Psoas muscle (tissue), 8 donors: ENCODE measurements at places on chromosomes 4 and X.

GRCh38 chr4:119297795-119298194 is 24.1 kb downstream of the FABP2 start:
- no peak for DNase-seq

DNA sequence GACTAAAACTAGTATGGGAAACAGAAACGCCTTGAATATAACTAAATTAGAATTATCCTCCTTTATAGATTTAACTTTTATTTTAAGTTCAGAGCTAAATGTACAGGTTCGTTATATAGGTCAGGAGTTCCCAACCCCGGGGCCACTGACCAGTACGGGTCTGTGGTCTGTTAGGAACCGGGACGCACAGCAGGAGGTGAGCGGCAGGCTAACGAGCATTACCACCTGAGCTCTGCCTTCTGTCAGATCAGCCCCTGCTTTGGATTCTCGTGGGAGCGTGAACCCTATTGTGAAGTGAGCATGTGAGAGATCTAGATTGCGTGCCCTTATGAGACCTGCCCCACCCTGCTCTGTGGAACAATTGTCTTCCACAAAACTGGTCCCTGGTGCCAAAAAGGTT is 51.0 kb downstream of the FAT4 start:
- DNase-seq: no peak

DNA sequence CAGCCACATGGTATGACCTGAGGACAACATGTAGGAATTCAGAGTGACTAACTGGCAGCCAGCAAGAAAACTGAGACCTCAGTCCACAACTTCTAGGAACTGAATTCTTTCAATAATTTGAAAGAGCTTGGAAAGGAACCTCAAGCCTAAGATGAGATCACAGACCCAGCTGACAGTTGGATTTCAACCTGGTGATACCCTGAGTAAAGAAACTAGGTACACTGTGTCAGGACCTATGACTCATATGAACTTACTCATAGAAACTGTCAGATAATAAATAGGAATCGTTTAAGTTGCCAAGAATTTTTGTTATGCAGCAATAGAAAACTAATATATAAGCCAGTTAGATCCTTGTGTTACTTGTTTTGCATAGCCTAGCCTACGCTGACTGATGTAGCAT is 102.4 kb upstream of the DCAF12L1 start:
- no peak for DNase-seq

DNA sequence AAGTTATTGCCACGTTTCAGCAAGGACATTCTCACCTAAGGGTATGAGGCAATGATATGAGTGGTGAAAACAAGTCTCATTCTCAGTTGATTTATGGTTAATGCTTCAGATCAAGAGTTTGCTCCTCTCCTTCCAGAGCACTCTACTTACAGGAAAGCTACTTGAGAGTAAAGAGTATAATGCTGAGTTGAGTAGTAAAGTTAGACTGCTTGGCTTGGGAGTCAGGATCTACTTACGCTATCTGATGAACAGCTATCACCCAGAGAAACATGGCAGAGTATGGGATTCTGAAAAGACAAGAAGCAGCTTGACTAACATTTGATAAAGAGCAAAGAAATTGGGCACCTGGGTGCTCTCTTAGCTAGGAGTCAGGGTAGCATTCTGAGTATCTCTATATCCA is 211.8 kb downstream of the GLUD2 start:
- DNase-seq: no peak

GRCh38 chr4:171812665-171813525 is at the start of gene GALNTL6:
Gene GALNTL6 (plus strand): TSS chr4:171813404.
- peak; percentile 15 for DNase-seq

DNA sequence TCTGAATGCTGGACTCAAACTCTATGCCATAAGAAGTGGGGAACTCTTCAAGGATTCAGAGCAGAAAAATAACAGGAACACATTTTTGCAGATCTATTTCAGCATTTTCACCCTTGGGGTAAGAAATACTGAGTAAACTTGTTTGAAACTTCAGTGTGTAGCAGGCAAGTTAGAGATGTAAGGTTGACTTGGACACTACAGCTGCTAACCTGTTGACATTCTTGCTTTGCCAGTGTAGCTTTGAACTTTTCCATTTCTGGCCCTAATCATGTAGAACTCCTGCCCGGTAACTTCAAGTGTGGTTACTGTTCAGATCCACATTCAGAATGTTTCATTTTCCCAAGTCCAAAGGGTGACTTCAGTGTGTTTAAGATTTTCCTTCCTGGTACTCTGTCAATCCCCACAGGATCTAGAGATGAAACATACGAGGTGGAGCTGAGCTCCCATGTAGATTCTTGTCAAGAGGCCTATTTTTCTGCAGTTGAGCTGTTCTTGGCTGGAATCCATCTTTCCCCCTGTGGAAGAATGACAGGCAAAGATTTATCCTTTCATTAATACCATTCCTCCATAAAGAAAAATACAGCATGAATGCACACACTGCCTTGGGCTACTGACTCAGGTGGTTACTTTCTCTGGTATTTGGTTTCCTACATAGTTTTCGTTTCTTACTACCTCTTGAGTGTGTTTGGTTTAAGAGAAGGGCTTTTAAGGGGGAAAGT is 34.1 kb downstream of the FHDC1 start:
- no peak for DNase-seq

GRCh38 chrX:19563746-19564145 is 48.4 kb upstream of the MAP3K15 start:
- no peak for DNase-seq

- no peak for DNase-seq
Measured at GRCh38 chr4:82968972-82969371, 41.7 kb downstream of the LIN54 start.

DNA sequence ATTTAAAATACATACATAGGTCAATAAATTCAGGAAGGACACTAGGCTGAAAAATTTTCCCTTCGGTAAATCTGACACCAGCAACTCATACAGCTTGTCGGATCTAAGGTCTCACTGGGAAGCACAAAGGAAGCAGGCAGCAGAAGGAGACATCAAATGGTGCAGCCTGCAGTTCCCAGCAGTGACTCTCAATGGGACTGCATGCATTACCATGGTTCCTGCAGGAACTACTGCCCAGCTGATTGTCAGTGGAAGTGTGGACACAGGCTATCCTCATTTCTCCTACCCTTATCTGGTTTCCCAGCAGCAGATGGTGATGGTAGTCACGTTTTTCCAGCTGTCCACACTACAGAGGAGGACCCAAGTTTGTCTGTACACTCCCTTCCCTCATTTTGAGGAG is 113.3 kb downstream of the PPP1R2C start:
- no peak for DNase-seq

GRCh38 chr4:183074288-183074990 is 24.6 kb upstream of the WWC2 start:
- no peak for DNase-seq

DNA sequence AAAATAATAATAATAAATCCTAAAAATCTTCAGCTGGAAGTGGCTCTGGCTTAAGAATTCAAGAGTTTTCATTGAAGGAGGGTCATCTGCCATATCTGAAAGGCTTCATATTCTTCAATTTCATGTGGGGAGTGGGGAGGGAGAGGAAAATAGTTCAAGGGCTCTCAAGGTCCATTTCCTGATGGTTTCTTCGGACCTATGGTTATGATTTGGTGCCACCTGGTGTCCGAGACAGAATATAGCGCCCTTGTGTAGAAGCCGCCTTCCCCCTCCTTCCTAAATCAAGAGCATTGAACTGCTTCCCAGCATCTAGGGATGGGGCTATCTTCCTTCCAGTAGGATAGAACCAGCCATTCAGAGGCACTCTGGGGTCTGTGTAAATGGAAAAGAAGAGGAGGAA is 34.3 kb downstream of the NLGN3 start:
- no peak for DNase-seq

- no peak for DNase-seq
Measured at GRCh38 chr4:169024762-169025161, 14.7 kb upstream of the CBR4 start.

DNA sequence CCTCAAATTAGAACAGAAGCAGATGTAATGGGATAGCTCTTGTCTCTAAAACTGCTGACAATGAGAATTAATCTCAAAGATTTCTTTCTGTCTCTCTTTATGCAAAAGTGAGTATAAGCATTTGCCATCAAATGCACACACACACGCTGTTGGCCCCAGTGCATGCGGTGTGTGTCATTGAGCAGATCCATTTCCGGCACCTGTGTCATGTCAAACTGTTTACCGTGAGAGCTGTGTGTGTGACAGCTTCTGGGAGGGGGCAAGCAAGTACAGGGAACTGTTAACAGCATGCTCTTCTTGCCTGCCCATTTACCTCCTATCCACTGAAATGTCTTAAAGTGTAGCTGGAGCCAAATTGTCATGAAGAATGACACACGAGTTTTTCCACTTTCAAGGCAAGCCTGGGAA is 297.9 kb upstream of the FAT4 start:
- no peak for DNase-seq

DNA sequence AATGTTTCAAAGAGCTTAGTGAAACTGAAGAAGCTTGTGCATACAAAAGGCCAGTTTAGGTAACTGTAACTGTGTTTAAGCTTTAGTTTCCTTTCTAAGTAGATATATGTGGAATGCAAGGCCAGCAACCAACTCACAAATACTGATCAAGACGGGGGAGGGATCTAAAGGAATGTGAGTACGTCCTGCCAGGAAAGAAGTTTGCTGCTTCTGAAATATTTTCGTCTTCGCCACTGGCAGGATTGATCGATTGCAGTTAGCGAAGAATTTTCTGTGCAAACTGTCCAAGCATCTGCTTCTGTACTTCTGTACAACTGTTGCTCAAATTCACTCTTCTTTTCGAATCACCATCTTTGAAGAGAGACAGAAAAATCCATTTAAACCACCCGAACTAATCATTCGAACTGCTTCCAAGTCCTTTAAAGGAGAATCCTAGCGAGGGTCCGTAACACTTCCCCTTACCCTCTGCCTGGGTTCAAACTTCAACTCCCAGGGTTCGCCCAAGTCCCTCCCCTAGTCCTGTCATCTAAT is 373 bp upstream of the INTS6L start:
- DNase-seq: no peak

DNA sequence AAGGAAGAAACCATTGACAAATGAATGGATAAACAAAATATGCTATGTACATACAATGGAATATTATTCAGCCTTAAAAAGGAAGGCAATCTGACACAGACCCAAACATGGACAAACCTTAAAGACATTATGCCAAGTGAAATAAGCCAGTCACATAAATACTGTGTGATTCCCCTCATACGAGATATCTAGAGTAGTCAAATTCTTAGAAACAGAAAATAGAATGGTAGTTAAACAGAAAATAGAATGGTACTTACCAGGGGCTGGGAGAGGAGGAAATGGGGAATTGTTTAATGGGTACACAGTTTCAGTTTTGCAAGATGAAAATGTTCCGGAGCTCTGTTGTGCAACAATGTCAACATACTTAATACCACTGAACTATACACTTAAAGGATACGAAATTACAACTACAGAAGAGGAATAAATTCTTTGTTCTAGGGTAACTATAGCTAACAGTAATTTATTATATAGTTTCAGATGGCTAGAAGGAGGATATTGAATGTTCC is 47.8 kb upstream of the DUSP21 start:
- no peak for DNase-seq

GRCh38 chrX:108219949-108220601 is 128.5 kb downstream of the ATG4A start:
- DNase-seq: no peak

- DNase-seq: no peak
Measured at GRCh38 chr4:17657849-17658248, 43.4 kb downstream of the MED28 start.

DNA sequence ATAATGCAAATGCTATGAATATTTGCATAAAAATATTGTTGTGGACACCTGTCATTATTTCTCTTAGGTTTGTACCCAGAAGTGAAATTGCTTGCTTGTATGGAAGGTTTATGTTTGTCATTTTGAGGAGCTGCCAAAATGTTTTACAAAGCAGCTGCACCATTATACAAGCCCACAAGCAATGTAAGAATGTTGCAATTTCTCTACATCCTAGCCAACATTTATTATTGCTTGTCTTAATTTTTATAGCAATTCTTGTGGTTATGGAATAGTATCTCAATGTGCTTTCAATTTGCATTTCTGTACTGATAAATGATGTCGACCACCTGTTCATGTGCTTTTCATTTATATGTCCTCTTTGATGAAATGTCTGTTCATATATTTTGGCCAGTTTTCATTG is 18.7 kb upstream of the RBMX start:
- no peak for DNase-seq

DNA sequence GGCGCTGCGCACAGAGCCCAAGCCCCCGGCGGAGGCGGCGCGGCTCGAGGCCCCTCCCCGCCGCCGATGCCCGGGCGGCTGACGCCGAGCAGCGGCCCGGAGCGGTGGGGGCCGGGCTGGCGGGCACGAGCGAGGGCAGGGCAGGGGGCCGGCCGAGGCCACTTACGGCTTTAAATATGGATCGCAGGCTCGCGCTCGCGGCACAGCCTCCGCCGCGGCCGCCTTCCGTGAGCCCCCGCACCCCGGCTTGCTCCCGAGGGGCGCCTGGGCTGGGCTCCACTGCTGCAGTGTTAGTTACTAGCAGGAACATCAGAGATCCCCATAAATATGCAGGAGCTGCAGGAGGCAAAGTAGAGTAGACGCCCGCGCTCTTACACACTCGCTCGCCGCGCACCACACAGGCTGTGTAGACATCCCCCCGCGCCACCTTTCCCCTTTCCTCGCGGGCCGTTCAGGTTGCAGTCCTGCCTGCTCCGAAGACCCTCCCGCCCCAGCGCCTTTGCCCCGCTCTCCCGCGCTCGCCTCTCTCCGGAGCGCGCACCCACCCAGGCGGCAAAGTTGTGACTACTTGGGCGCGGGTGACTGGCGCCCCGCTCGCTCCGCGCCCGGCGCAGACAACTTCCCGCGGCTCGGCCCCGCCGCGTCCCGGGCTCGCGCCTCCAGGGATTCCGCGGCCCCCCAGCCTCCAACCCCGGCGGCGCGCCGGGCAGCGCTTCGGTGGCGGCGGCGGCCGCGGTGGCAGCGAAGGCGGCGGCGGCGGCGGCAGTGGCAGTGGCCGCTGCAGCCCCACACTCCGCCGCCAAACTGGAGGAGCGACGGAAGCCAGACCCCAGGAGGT is 152.0 kb upstream of the SLC4A4 start:
- peak; percentile 70 for DNase-seq

- DNase-seq: no peak
Measured at GRCh38 chrX:143461606-143462005, 55.7 kb downstream of the SPANXN3 start.

DNA sequence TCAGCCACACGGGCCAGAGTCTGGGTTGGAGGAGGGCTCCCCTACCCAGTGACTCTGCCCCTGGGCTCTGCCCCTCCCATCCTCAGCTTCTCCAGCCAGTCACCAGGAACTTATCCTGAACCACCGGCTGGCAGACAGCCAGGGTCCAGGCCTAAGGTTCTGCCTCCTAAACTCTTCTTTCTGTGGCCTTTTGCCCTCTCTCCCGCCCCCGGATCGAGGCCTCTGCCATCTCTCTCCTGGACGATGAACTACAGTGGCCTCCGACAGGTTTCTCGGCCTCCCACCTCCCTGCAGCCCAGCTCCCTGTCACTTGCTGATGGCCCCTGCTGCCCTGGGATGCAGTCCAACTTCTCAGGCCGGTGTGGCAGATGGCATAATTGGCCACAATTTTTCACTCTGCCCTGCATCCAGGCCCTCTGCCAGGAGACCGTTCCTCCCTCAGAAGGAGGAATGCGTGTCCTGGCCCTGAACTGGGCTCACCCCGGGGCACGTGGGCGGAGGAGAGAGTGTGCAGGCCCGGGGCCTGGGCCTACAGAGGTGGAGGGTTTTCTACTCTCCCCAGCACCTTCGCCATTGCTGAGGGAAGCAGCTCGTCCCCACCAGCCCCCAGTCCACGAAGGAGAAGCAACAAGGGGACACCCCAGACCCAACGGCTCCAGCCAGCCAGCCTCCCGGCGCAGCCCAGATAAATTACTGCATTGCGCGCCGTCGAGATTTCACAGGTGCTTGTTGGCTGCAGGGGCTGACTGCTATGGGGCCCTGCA is 81.9 kb upstream of the LRPAP1 start:
- no peak for DNase-seq
